Suprapubic skin (tissue), 4 donors: ENCODE measurements at places on chromosomes 2 and 18. TPM values are rescaled to one million over a fixed set of nuclear protein-coding genes. Genes with fewer than 3 reads are reported as not detected.

The RESP18 gene
- not detected for total RNA-seq

The SERPINB3 gene
- 1.5 TPM for total RNA-seq

The HJURP gene
- 1.7 TPM for total RNA-seq

The CTIF gene
- 61.5 TPM for total RNA-seq

- no peak for DNase-seq
These were observed 187.7 kb downstream of the PRPF40A start for GRCh38 chr2:152529420-152530115.

- DNase-seq: no peak
These were observed 322.2 kb downstream of the RDH14 start for GRCh38 chr2:18238209-18238608.

GRCh38 chr2:49004036-49004626, 150.2 kb downstream of the FSHR start:
- DNase-seq: no peak

DNA sequence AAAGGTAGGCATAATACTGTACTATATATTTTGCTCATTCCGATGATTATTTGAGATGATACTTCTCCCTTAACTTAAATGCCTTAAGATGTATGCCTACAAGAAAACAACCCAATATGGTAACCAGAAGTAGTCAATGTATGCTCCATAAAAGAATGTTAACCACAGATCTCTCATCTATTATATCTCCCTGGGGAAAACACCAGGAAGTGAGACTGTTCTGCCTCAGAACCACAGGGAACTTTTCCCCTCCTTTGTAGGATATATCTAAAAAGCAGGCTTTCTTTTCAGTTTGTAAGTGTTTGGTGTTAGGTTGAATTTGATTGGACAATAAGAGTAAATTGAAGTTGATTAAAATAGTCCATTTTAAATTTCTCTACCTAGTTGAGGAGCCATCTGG, 1160.5 kb upstream of the NXPH2 start:
- no peak for DNase-seq

DNA sequence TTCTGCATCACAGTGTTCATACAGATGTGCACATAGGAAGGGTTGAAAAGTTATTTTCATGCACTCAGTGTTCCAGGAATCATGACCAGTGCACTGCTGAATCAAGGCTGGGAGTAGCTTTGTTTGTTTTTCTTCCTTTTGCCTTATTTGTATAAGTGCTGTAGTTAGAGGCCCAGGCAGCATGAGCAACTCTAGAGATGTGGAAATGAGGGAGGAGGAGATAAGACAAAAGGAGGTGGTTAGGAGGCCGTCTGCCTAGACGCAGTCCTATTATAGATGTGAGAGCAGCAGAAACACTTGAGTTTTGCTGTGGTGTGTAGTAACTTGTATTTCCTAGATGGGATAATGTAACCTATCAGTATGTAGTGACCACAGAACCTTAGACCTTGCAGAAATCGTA, 264.3 kb upstream of the RASGRP3 start:
- DNase-seq: no peak

DNA sequence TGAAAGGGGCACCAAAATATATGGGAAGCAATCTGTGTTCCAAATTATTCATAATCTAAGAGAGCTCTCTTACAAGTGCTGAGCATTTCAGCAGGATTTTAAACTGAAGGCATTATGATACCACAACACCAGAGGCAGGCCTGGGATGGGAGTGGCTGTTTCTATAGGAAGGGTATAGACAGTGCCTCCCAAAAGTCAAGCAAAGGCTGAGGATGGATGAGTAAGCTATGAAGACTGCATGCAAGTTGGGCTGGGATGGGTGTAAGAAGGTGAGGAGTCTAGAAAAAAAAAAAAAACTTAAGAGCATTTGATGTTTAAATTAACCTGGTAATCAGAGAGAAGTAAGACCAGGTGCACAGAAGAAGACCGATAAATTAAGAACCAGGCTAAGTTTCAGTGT, 132.5 kb downstream of the OSR1 start:
- DNase-seq: no peak
